T-helper 17 cell (primary cell): ENCODE measurements at places on chromosomes 3 and 15.

DNA sequence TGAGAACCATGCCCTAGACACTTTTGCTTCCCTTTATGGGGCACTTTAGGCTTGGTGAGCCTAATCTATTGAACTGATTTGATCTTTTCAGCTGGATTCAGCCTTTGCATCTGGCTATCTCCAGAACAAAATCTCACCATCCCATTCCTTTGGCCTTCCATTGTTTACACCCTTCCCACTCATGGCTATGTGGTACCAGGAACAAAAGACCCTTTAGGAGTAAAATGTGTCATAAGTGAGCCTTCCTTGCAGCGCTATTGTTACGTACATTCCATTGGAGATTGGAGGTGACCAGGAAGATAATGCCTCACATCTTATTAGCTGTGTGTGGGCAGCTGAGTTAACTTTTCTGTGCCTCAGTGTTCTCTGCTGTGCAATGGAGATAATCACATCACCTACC, 188.4 kb downstream of the SATB1 start:
- DNase-seq: no peak

DNA sequence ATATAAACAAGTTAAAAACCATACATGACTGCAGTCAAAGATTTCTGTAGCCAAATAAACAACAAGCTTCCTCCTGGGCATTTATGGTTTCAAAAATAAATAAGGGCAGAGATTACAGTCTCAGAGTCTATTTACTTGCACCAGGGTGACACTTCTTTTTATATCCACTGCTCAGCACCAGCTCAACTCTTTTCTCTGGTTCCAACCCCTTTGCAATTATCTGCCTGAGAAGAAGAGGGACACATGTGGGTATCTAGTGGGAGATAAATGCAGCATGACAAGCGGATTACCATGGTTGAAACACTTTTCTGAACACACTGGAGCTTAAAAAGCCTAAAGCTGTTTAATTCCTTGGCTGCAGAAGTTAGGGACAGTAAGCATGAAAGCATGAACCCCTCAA, 311.5 kb downstream of the CNTN3 start:
- DNase-seq: no peak

- no peak for DNase-seq
Observed at GRCh38 chr15:88115486-88116152, 140.9 kb downstream of the NTRK3 start.

DNA sequence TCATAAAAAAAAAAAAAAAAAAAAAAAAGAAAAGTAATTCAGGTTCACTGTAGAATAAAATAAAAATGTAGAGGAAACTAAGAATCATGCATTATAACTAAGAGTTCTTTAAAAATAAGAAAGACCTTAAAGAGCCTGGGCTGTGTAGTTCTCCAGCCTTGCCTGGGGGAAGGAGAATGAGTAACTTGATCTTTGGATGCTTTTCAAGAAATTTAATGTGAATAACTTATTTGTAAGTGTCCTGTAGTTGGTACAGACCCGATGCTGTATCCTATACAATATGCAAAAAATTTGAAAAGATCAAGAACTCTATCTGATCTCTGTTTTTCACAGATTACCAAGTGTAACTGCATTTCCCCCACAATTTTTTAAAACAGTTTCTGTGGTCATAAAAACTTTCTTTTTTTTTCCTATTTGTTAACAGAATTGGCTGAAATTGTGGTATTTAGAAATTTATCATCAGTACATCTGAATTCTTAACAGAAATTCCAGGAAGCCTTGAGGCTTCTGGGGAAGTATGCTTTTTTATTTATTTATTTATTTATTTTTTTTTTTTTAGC, 195.3 kb downstream of the THRB start:
- DNase-seq: no peak

DNA sequence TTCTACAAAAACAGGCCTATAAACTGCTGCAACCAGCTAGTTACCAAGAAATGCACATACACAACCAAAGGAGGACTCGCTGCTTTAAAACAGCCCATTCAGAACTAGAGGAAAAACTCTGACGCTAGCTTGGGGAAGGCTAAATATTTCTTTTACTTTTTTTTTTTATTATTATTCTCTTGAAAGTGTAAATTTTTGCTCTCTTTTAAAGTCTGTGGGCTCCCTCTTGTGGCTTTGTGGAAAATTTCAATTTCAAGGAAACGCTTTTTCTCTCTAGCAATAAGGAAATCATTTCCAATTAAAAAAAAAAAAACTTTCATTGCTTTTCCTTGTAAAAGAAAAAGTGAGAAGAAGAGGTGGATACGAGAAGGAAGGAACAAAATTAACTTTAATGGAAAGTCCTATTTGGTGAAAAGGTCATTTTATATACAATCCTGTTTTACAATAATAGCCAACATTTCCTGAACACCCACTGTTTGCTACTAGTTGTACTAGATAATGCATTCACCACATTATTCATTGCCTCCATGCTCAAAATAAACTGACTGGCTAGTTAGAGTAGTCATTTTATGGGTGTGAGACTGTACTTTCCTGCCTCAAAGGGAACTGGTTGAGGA, 51.2 kb upstream of the SAMMSON start:
- no peak for DNase-seq

DNA sequence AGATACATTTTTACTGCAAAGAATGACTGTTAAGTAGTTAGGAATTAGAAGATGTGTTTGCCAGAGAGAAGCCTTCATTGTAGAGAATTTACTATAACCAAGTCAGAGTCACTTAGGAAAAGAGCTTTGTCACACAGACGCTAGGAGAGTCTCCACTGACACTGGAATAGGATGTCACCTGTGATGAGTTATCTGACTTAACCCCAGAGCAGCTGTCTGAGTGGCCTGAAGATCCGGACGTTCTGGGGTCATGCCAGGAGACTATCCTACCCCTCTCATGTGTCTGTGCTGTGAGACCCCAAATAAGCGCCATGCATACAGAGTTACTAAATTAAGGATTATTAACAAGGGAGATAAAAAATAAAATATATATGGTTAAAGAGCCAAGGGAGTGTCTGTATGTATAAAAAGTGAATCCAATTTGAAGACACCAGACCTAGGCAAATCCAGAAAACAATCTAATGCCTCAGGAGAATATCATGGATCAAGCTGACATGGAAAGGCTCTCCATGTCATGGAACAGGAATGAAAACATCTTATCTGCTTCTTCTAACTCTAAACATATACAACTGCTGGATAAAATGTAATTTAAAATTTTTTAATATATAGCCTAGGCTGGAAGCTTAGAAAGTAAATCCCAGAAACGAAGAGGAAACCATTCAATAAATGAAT, 43.5 kb downstream of the ITGB5 start:
- DNase-seq: no peak

GRCh38 chr3:184388164-184388935, 8.5 kb downstream of the CHRD start:
- DNase-seq: no peak

DNA sequence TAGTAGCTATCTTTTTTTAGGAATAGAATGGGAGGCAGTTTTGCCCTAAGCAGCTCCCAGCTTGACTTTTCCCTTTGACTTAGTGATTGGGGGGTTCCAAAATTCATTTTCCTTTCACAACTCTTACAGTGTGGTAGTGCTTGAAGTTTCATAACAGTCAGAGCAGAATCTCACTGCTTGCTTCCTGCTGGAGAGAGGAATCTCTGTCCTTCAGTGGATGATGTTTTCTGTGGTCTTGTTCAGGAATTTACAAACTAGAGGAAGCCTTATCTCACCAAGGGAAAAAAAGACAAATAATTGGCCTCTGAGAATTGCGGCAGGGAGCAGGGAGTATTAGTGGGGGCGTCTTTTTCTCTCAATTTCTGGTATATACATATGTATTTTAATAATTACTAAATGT, 326.6 kb upstream of the C2CD4B start:
- no peak for DNase-seq

DNA sequence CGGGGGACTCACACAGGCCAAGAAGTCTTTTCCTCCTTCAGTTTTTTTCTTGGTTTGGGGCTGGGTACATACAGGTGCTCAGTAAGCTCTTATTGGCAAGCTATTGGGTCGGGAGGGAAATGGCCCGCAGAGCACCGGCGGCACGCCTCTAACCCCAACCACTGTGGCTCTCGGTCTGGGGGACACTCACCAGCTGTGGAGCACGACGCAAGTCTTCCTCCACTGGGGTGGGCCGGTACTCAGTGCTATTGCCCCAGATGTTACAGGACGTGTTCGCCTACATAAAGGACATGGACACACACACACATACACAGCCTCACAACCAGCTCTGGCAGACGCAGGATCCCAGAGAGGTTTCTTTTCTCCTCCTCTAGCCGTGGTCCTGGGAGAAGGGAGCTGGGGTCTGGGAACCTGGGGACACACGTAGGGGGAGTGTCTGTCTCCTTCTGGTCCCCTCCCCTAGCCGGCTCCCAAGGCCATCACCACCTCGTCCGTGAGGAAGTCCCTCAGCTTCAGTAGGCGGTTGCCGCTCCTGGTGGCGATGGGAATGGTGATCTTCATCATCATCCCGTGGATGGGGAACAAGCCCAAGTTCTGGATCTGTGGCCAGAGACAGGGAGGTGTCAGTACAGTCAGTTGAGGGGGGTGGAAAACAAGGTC, 33.4 kb downstream of the FEM1B start:
- no peak for DNase-seq

DNA sequence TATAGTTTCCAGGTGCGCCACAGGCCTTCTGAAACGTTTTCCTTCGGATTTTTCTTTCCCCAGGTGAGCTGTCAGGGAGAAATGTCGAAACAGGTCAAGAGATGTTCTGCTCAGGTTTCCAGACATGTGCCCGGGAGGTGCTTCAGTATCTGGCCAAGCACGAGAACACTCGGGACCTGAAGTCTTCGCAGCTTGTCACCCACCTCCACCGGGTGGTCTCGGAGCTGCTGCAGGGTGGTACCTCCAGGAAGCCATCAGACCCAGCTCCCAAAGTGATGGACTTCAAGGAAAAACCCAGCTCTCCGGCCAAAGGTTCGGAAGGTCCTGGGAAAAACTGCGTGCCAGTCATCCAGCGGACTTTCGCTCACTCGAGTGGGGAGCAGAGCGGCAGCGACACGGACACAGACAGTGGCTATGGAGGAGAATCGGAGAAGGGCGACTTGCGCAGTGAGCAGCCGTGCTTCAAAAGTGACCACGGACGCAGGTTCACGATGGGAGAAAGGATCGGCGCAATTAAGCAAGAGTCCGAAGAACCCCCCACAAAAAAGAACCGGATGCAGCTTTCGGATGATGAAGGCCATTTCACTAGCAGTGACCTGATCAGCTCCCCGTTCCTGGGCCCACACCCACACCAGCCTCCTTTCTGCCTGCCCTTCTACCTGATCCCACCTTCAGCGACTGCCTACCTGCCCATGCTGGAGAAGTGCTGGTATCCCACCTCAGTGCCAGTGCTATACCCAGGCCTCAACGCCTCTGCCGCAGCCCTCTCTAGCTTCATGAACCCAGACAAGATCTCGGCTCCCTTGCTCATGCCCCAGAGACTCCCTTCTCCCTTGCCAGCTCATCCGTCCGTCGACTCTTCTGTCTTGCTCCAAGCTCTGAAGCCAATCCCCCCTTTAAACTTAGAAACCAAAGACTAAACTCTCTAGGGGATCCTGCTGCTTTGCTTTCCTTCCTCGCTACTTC, 3.8 kb downstream of the BHLHE40 start:
- DNase-seq: no peak

- DNase-seq: no peak
Observed at GRCh38 chr3:172270557-172271166, 177.6 kb downstream of the GHSR start.

DNA sequence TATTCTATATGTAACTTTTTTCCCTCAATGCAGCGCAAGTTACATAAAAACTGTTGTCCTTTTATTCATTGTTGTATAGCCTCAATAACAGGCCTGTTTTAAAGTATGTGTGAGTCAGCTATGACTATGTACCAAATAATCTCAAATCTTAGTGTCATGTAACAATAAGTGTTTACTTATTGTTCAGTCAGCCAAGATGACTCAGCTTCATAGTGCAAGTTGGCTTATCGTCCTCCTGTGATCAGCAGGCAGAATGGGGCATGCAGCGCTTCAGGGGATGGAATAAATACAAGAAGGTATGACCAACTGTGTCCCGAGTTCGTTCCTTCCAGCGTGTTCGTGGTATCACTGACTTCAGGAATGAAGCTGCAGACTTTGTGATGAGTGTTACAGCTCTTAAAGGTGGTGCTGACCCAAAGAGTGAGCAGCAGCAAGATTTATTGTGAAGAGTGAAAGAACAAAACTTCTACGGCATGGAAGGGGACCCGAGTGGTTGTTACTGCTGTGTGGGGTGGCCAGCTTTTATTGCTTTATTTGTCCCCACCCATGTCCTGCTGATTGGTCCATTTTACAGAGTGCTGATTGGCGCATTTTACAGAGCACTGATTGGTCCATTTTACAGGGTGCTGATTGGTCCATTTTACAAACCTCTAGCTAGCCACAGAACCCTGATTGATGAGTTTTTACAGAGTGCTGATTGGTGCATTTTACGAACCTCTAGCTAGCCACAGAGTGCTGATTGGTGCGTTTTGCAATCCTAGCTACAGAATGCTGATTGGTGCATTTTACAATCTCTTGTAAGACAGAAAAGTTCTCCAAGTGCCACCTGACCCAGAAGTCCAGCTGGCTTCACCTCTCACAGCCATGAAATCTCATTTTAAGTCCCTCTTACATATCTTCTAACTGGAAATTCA, 1016.0 kb downstream of the MCTP2 start:
- no peak for DNase-seq

DNA sequence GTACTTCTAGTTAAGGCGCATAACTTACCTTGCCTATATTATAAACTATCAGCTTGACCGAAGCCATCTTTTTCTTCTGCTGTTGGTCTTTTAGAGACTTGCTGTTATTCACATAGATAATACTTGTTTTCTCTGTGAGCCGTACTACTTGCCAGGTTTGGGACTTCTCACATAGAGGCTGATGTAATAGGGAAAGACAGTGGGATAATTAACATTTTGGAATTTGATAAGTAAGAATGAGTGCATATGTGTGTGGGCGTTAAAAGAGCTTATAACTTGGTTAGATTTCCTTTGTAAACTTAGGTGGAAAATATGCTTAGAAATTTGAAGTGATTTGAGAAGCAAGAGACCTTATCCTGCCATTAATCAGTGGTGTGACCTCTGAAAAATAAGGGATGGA, 47.8 kb downstream of the FNDC3B start:
- no peak for DNase-seq

- DNase-seq: no peak
Observed at GRCh38 chr15:27514526-27514925, 543.5 kb downstream of the GABRG3 start.

GRCh38 chr3:113912552-113913236, 35.1 kb upstream of the ZDHHC23 start:
- DNase-seq: no peak

DNA sequence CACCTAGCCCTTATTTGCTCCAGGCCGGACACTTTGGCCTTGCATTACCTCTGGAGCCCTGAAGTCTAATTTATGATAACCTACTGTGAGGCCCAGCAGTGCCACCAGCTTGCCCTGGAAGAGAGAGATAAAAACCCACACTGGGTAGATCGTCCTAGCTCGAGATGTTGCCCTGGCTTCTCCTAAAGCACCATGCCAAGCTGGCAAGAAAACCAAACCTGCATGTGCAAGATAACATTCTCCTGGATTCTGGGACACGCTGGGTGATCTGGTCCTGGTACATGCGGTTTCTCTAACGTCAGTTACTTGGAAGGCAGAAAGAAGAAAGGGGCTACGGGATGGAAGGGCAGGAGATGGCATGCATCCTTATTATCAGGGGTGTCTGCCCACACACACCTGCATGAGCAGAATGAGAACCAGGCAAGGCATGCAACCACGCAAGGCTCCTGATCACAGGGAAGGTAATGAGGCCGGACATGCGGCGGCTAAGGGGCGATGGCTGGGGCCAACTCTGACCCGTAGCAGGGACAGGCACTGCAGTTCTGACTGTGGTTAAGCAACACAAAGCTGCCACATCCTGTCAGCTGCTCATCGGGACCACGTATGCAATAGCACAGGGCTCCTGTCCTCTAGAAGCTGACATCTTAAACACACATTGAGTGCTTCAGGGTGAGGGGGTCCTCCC, 73.0 kb downstream of the OXNAD1 start:
- DNase-seq: no peak
